ENCODE measurements at places on chromosomes 2 and 18.

DNA sequence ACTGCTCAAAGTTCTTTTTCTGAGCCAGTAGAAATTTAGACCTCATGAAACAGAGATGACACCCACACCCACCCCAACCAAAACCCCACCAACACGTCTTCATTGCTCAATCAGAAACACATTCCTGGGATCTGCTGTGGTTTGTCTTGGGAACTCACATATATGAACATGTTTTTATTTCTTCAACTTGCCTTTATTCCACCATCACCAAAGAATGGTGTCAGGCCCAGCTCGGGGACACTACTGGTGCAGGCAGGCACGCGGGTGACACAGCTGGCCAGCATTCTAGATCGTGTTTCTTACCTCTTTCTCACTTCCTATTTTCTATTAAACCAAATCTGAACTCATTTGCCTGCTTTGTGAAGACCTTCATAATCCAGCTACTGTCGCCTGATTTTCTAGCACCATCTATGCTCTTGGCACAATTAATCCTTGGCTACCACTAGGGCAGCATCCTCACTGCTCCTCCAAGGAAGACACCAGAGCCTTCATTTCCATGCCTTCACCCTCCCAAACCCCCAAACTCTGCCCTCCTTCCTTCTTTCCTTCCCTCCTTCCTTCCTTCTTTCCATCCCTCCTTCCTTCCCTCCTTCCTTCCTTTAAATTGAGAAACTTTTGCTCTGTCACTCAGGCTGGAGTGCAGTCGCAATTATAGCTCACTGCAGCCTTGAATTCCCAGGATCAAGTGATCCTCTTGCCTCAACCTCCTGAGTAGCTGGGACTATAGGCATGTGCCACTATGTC lies 157.1 kb downstream of the BCL2 start:
- no peak for DNase-seq

- DNase-seq, result no peak
Measured at GRCh38 chr2:165870346-165870745, 76.3 kb upstream of the GALNT3 start.

- DNase-seq, result no peak
Measured at GRCh38 chr2:73258913-73259215, 24.8 kb downstream of the CCT7 start.

DNA sequence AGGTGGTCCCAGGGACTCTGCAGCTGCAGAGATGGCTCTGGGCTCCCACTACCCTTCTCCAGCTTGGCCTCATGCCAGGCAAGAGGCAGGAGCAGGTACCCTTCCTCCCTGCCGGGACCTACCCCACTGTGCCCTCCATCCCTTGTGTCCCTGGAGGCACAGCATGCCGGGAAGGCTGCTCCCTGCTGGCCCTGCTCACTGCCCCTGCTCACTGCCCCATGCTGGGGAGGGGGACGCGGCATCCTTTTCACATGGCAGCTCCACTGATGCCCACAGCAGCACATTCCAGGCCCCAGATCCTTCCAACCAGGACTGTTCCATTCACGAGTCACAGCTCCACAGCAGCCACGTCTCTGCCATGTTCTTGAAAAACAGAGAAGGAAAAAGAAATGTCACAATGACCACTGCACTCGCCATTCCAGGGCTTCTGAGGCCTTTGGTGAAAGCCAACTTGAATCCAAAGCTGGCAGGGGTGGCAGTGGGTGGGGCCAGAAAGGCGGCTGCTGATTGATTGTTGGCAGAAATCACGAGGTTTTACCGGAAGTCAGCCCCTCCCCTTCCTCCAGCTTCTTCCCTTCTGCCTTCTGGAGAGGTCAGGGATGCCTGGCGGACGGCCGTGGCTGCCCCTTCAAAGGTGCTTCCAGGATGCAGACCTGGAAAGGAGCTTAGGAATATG lies 268.0 kb downstream of the CYP26B1 start:
- no peak for DNase-seq

DNA sequence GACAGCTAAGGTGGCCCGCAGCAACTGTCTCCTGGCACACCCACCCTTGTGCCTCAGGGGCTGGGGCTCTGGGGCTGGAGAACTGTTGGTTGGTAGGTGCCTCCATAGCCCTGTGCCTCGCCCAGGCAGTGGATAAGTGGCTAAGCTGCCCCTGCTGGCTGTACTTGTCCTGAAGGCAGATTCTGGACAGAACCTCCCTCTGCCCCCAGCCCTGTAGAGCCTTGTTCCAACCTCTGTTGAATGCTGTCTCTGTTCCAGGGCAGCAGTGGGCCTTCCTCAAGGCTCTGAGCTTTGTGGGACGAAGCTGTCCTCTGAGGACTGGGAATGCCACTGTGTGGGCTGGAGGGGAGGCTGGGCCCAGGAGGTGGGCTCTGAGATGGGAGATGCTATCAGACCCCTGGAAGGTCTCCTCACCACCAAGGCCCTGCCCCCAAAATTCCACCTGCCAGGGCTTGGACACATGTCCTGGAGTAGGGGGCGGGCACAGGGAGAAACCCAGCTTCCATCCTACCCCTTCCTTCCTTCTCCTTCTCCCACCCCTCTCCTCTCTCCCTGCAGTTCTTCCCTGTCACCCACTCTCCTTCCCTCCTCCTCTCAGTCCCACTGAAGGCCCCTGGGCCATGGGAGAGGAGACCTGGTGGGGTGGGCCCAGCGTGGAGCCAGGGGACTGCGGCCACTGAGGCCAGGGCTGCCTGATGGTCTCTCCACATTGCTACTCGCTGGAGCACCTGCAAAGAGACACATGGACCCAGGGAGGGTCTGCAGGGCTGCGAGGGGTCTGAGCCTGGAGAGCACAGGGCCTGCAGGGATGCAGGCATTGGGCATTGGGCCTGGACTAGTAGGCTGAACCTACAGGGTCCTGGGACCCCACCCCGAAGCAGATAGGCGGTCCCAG lies 1.7 kb upstream of the PDCD1 start:
- no peak for DNase-seq

DNA sequence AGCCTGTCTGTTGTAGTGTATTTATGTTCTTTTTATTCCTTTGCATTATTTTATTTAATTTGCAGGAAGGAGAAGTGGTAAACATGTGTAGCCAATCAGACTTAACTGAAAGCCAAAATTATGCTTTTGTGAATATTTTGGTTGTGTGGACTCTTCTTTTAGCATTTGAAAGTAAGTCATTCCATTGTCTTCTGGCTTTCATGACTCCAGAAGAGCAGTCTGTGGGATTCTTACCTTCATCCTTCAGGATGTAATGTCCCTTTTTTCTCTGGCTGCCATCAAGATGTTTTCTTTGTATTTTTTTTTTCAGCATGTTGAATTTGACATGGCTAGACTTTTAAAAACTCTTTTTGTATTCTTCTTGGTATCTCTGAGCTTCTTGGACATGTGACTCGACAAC lies 895.2 kb upstream of the ZEB2 start:
- DNase-seq, result no peak

Measured in NCI-H2081 treated with DMSO at 0.1 percent for 48 hours (cell line).